Memory B cell (primary cell): ENCODE measurements at places on chromosomes 6 and 20.
A peak's percentile ranks its signal among the peaks of the same experiment; 100 is the strongest.

DNA sequence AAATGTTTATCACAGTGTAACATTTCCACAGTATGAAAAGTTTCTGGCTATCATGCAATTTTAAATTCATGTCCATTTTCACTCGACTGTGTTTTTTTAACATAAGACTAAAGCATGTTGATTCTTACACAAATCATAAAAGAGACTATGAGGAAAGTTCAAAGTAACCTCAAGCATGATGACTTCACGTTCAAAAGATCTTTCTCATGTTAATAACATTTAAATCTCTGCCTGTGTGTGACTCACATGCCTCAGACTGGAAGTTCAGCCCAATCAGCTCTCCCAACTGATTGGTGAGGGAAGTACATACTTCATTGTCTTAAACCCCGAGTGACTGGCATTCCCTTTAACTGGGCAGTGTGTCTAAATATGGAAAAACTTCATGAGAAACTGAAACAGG lies 37.4 kb downstream of the ATXN1 start:
- H3K4me3 ChIP-seq: no peak overlapping the region
- no peak for DNase-seq
- no peaks in the 10 kb centered on the region for H3K27me3 ChIP-seq
- peaks cover 2% of the 10 kb centered on the region for H3K4me1 ChIP-seq
- H3K27ac ChIP-seq: no peak overlapping the region

GRCh38 chr20:63963784-63964301 lies 5.9 kb downstream of the ZNF512B start:
- H3K27ac ChIP-seq: no peak overlapping the region
- H3K36me3 ChIP-seq: peaks cover 14% of the 10 kb centered on the region
- no peaks in the 10 kb centered on the region for H3K27me3 ChIP-seq
- peaks cover 4% of the 10 kb centered on the region for H3K4me1 ChIP-seq
- DNase-seq: no peak
- no peak overlapping the region for H3K4me3 ChIP-seq

GRCh38 chr20:9301129-9302090 lies 213.0 kb upstream of the LAMP5 start:
- no peaks in the 10 kb centered on the region for H3K36me3 ChIP-seq
- no peak for DNase-seq
- H3K4me1 ChIP-seq: no peaks in the 10 kb centered on the region
- no peak overlapping the region for H3K4me3 ChIP-seq

DNA sequence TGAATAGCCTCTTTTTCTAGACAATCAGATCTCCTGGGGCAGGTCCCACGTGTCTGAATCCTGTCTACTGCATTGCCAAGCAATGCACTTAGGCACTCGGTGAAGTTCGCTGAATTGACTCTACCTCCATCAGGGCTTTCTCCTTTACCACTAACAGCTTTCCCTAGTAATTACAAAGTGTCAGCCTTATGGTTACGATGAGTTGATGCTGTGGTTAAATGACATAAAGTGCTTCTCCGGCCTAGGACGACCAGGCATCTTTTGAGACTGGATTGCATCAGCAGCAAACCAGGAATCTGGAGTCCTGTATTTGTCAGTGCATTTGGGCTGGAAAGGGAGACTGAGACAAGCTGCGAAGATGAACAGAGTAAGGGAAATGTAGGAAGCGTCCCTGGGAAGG lies 21.5 kb downstream of the NOX3 start:
- no peak overlapping the region for H3K27ac ChIP-seq
- H3K4me3 ChIP-seq: no peak overlapping the region
- H3K4me1 ChIP-seq: peaks cover 3% of the 10 kb centered on the region
- H3K27me3 ChIP-seq: no peaks in the 10 kb centered on the region
- H3K36me3 ChIP-seq: no peaks in the 10 kb centered on the region

GRCh38 chr6:88865275-88865674 lies 98.1 kb downstream of the RNGTT start:
- no peak for DNase-seq
- H3K27ac ChIP-seq: no peak overlapping the region
- H3K4me1 ChIP-seq: peaks cover 11% of the 10 kb centered on the region
- H3K4me3 ChIP-seq: no peak overlapping the region
- H3K27me3 ChIP-seq: no peaks in the 10 kb centered on the region

GRCh38 chr6:21360336-21360735 lies 233.2 kb upstream of the SOX4 start:
- DNase-seq: no peak
- no peaks in the 10 kb centered on the region for H3K4me1 ChIP-seq
- no peaks in the 10 kb centered on the region for H3K36me3 ChIP-seq
- H3K4me3 ChIP-seq: no peak overlapping the region
- no peak overlapping the region for H3K27ac ChIP-seq
- H3K27me3 ChIP-seq: no peaks in the 10 kb centered on the region

DNA sequence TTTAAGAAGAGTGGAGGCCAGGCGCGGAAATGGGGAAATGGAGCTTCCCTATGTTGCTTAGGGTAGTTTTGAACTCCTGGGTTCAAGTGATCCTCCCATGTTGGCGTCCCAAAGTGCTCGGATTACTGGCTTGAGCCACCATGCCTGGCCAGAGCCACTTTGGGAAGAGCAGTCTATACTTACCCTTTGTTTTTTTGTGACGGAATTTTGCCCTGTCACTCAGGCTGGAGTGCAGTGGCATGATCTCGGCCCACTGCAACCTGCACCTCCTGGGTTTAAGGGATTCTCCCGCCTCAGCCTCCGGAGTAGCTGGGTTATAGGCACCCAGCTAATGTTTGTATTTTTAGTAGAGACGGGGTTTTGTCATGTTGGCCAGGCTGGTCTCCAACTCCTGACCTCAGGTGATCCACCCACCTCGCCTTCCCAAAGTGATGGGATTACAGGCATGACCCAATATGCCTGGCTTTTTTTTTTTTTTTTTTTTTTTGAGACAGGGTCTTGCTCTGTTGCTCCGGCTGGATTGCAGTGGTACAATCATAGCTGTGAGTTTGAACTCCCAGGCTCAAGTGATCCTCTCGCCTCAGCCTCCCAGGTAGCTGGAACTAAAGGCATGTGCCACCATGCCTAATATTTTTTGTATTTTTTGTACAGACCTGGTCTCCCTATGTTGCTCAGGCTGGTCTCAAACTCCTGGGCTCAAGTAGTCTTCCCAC lies 18.0 kb downstream of the PPP1R10 start:
- H3K4me3 ChIP-seq: no peak overlapping the region
- H3K4me1 ChIP-seq: peaks cover 8% of the 10 kb centered on the region
- no peak overlapping the region for H3K27ac ChIP-seq

DNA sequence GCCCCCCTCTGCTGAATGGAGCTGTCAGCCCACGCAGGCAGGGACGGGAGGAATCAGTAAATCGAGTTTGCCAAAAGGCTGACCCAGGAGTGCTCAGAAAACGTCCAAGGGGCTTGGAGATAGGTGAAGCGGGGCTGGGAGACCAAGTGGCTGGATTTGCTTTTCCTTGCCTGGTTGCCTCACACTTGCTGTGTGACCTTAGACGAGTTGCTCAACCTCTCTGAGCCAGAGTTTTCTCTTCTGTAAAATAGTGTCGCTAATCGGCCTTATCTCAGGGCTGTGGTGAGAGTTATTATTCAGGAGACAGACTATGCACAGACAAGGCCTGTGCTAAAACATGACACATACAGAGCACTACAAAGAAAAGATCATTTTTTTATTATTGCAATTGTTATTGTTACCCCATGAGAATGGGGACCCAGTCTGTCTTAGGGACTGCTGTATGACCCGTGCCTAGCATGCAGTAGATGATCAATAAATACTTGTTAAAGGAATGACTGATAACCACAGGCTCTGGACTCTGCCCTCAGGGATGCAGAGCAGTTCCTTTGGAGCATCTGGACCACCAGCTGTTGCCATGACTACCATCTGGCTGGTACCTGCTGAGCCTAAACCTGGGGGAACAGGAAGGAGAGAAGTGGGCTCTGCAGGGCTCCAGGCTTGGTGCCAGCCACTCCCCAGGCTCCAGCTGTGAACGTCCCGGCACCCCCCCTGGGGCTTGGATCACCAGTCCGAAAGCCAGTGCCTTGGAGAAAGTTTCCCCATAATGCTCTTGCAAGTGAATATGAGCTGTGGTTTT lies 901 bp downstream of the KCNK15 start:
- no peak overlapping the region for H3K27ac ChIP-seq
- peaks cover 5% of the 10 kb centered on the region for H3K4me1 ChIP-seq
- peak overlapping the region; percentile 66 for H3K4me3 ChIP-seq
- peaks cover 20% of the 10 kb centered on the region for H3K27me3 ChIP-seq

DNA sequence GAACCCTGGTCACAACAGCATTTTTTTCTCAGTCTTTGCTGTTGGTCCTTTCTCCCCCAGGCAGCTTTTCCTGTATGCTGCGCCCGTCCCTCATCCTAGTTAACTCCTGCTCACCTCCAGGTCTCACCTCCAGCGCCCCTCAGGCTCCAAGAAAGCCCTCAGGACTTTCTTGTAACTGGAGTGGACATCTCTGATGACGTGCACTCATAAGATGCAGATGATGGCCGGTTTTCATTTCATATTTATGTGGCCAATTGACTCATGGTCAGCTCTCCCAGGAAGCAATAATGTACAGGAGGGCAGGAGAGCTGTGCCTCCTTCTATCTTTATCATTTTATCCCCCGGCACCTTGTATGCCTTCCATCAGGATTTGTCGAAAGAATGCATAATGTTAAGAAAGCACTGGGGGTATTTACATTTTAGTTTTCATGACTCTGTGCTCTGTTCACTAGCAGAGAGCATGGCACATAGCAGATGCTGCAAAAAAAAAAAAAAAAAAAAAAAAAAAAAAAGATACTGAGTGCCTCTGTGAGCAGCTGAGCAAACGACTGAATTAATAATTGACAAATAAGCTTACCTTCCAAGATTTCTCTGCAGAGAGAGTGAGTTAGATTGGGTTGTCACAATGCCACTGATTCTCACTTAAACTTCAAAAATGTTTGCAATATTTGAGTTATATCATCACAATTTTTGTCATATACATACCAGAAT lies 170.2 kb downstream of the DOK5 start:
- no peaks in the 10 kb centered on the region for H3K4me1 ChIP-seq
- H3K27ac ChIP-seq: no peak overlapping the region
- DNase-seq: no peak
- no peaks in the 10 kb centered on the region for H3K36me3 ChIP-seq
- H3K4me3 ChIP-seq: no peak overlapping the region

DNA sequence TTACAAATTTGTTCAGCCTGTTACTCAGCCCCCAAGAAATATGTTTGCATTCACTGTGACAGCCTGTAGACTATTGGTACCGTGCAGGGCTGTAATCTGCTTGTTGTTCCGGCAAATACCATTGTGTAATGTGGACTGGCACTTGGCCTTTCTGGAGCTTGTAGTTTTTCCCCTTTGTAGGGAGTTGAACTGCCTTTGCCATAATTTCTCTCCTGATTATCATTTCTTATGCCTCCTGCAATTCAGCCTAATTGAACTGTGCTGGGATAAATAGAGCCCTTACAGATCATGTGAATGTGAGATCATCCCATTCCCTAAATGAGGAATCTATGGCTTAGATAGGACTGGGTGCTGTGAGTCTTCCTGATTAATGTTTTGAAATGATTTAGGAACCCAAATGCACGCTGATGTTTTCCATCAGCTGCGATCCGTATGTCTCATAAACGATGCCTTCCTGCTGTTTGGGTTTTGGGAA lies 185.1 kb downstream of the JARID2 start:
- H3K4me1 ChIP-seq: peaks cover 63% of the 10 kb centered on the region
- no peak overlapping the region for H3K4me3 ChIP-seq

DNA sequence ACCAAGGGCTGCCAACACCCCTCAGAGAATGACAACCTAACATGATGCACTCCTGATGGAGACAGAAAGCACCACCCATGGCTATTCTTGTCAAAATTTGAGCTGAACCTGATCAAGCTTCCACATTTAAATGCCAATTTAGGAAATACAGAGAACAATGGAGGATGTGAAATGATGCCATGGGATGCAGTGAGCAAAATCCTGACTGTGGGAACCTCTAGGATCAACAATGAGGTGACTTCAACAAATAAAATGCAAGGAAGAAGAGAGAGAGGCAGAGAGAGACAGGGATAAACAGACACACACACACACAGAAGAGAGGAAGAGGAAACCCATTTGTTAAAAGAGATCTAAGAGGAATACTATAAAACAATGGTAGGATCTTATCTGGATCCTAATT lies 119.6 kb upstream of the NUP153 start:
- H3K27me3 ChIP-seq: no peaks in the 10 kb centered on the region
- no peak overlapping the region for H3K4me3 ChIP-seq
- H3K36me3 ChIP-seq: peaks cover 24% of the 10 kb centered on the region
- DNase-seq: no peak
- H3K4me1 ChIP-seq: no peaks in the 10 kb centered on the region
- H3K27ac ChIP-seq: no peak overlapping the region

DNA sequence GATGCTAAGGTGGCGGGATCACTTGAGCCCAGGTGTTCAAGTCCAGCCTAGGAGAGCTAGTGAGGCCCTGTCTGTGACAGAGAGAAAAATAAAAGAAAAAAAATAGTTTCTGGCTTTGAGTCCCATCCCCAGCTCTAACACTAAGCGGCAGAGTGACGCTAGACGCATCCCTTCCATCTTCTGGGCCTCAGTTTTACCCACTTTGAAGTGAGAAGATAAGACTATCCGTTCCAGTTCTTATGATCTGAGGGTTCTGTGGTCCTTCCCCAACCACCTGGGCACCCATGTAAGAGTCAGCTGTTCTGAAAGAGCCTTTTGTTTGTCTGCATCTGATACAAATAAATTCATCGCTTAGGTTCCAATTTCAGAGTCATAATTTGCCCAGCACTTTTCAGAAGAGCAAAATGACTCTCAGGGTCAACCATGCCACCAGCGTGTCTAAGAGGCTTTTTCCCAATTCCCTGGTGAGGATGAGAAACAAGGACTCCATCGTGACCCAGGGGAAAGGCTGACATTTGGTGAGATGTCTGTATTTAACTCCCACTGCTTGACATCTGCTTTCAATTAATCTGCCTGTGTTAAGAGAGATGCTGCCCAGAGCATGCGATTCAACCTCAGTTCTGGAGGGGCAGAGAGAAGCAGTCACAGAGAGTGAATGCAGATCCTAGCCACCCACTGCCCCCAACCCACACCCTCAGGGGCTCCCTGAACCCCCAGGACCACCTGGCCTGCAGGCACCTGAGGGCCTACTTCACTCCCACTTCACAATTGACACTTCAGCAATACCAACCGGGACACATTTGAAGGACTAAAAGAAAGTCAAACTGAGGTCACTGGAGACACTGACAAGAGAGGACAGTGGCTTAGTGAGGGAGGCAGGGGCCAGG lies 131.6 kb upstream of the TOP1 start:
- peaks cover 7% of the 10 kb centered on the region for H3K27me3 ChIP-seq
- no peak overlapping the region for H3K4me3 ChIP-seq
- DNase-seq: no peak
- no peak overlapping the region for H3K27ac ChIP-seq

GRCh38 chr6:14875481-14876063 lies 370.3 kb upstream of the JARID2 start:
- no peaks in the 10 kb centered on the region for H3K27me3 ChIP-seq
- H3K4me3 ChIP-seq: no peak overlapping the region
- no peak for DNase-seq
- no peak overlapping the region for H3K27ac ChIP-seq
- H3K36me3 ChIP-seq: no peaks in the 10 kb centered on the region
